ENCODE measurements at places on chromosomes 5 and 9.
A peak's percentile ranks its signal among the peaks of the same experiment; 100 is the strongest.

GRCh38 chr5:162939991-162940390 is 497.4 kb upstream of the CCNG1 start:
- no peak for DNase-seq

- DNase-seq = no peak
Observed at GRCh38 chr9:3962971-3963642, 336.8 kb downstream of the GLIS3 start.

DNA sequence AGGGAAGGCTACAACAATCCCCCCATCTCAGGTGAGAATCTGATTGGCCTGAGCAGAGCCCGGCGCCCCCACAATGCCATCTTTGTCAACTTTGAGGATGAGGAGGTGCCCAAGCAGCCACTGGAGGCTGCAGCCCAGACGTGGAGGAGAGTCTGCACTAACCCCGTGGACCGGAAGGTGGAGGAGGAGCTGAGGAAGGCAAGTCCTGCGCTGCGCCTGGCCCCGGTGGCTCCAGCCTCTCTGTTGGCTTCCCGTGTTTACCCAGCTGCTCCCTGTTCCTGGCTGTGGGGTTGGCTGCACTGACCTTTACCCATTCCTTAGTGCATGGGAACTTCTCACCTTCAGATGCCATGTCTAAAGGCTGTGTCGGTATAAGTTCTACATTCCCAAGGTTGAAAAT is 11.0 kb upstream of the CEL start:
- DNase-seq = no peak

GRCh38 chr9:99296291-99296951 is 74.3 kb downstream of the SEC61B start:
- no peak for DNase-seq

GRCh38 chr5:87746341-87746740 is 333.6 kb upstream of the CCNH start:
- DNase-seq = no peak

- DNase-seq = no peak
Observed at GRCh38 chr9:17846948-17847655, 268.2 kb downstream of the SH3GL2 start.

GRCh38 chr9:121654499-121655140 is 3.2 kb downstream of the DAB2IP start:
- DNase-seq = no peak

DNA sequence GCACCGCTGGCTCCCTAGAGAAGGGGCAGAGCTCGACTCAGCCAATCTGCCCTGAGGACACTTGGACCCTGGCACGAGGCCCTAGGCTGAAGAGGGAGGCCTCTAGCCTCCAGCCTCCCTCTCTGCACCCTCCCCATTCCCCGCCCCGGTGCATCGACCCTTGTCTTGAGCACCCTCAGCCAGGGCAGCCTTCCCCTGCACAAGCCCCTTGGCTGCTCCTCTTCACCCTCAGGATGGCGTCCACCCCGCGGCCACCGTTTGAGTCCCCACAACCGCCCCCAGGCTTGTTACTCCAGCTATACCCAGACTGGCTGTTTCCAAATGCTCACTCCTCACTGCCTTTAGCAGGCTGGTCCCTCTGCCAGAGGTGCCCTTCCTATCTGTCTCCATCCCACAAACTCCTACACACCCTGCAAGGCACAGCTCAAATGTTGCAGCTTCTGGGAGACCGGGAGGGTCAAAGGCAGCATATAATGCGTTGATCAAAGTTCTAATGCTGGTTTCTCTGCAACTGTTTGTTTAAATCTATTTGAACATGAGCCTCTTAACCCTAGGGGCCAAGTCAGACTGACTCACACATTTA is 6.5 kb upstream of the FAM163B start:
- no peak for DNase-seq

- no peak for DNase-seq
Observed at GRCh38 chr5:15241216-15241821, 258.7 kb upstream of the FBXL7 start.

GRCh38 chr9:121169094-121169601 is 32.5 kb downstream of the RAB14 start:
- no peak for DNase-seq

DNA sequence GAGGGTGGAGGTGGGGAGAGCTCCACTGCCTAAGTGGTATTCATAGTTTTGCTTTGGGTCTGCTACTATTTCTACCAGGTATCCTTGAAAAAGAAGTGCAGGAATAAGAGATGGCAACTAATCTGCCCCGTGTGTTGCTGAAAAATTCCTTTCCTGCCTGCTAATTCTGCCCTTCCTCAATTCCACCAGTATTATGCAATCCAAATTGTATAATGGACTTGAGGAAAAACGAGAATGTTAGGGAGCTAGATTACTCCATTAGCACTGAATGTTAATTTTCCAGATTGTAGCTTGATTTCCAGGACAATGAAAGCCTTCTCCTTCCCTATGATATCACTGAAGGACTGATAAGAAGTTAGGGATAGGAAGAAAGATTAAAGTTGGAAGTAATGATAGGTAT is 16.9 kb downstream of the ADAM19 start:
- DNase-seq = no peak

- no peak for DNase-seq
Observed at GRCh38 chr5:124872615-124873014, 126.2 kb upstream of the ZNF608 start.

DNA sequence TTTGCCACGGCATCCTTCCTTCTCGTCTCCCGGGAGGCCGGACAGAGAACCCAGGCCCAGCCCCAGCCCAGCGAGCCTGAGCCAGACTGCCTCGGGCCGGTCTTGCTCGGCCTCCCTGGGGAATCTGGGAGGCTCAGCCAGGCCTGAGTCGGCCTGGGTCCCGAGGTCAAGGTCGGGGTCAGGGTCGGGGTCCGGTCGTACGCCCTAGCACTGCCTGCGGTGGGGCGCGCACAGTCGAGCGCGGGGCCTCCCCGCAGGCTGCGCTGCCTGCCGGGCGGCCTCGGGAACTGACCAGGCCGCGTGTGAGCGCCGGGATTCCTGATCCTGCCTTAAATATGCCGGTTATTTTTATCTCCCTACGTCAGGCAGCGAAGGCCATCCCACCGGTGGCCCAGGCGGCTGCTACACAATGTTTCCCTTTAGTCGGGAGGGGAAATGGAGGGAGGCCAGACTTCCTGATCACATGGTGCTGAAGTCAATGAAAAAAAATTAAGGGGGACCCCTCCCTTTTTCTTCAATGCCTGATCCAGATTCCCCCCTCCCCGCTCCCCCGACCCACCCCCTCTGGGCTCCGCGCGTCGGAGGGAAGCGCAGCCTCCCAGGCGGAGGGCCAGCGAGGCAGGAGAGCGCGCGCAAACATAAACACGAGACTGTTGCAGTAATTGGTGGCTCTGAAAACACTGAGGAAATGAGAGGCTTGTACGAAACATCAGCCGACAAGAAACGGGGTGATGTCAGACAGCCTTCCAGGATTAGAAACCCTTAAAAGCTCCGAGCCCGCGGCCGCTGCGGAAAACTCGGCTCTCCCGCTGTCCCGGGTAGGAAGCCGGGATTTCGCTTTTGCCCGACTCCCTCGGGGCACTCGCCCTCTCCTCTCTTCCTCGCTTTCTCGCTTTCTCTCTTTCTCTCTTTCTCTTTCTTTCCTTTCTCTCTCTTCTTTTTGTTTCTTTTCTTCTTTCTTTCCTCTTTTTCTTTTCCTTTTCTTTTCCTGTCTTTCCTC is 148.2 kb upstream of the KLF4 start:
- peak; percentile 46 for DNase-seq

DNA sequence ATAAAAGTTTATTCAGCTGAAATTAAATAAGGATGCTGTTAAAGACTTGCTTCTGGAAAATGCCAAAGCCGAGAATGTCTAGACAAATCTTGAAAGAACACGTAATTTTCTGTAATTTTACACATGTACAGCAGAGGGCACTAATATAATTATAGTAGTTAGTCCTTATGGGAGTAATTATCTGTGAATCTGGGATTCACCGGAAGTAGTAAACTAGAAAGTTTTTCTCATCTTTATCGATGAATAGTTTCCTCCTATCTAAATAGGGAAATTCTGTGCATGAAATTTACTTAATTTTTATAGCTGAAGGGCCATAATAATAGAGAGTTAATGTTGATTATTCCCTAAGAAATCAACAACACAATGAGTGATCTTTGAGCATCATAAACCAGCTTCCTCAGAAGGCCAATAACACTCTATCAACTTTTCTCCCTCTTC is 18.4 kb upstream of the CNTLN start:
- DNase-seq = no peak

GRCh38 chr9:111037356-111037707 is 938 bp downstream of the LPAR1 start:
- DNase-seq = no peak

- DNase-seq = no peak
Observed at GRCh38 chr5:139243425-139243970, 45.3 kb upstream of the SIL1 start.

Data from mesothelial cell of epicardium (in vitro differentiated cells).